Activated T-cell treated with anti-CD3 and anti-CD28 coated beads, Interleukin-2, amount 50 U/mL, for 72 hours (primary cell): ENCODE measurements at places on chromosomes 7 and 10. TPM values are rescaled to one million over a fixed set of nuclear protein-coding genes. Genes with fewer than 3 reads are reported as not detected.
A peak's percentile ranks its signal among the peaks of the same experiment; 100 is the strongest.

Gene TWNK
- total RNA-seq: 12.3 TPM

Gene AMPH
- total RNA-seq: 0.53 TPM

- peaks cover 66% of the 10 kb centered on the region for H3K4me1 ChIP-seq
- no peak overlapping the region for H3K4me3 ChIP-seq
- peaks cover 7% of the 10 kb centered on the region for H3K27me3 ChIP-seq
- H3K27ac ChIP-seq: no peak overlapping the region
Observed at GRCh38 chr10:95793401-95794045, 37.6 kb downstream of the ENTPD1 start.

DNA sequence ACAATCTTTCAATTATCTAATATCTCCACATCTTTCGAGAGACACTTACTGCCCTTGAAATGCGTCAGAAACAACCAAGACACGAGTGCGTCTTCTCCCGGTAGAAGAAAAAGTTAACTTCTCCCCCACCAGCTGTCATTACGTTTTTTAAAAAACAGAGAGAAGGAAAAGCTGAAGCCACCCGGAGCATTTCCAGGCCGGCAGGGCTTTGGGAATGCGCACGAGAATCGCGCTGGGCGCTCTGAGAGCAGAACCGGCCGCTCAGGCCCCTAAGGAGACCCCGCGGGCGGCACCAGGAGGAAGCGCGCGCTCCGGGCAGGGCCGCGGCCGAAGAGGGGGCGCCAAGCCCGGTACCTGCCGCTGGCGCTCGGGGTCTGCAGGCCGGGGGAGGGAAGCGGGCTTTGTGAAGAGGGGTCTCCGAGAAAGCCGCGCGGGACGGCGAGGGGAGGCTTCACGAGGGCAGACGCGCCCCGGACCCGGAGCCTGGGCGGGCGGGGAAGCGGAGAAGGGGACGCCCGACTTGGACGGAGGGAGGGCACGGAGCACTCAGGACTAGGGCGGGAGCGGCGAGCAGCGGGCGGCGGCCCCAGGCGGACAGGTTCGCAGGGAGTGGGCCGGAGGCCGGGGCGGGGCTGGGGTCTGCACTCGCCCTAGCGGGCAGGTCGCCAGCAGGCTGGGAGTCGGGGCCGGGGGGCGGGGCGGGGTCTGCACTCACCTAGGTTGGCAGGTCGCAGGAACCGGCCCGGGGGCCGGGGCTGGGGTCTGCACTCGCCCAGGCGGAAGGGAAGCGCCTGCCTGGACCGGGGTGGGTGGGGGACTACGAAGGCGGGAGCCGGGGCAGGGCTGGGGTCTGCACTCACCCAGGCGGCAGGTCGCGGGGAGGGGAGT lies 932 bp downstream of the ESYT2 start:
- H3K27ac ChIP-seq: peak overlapping the region; percentile 96
- H3K4me3 ChIP-seq: peak overlapping the region; percentile 99
- H3K36me3 ChIP-seq: peaks cover 10% of the 10 kb centered on the region
- peak; percentile 45 for DNase-seq
- H3K4me1 ChIP-seq: peaks cover 58% of the 10 kb centered on the region
- no peaks in the 10 kb centered on the region for H3K27me3 ChIP-seq

Gene SH3PXD2A
- total RNA-seq: 7.8 TPM

Gene SAP25
- total RNA-seq: 21.4 TPM

Gene AKR1D1
- total RNA-seq: not detected

DNA sequence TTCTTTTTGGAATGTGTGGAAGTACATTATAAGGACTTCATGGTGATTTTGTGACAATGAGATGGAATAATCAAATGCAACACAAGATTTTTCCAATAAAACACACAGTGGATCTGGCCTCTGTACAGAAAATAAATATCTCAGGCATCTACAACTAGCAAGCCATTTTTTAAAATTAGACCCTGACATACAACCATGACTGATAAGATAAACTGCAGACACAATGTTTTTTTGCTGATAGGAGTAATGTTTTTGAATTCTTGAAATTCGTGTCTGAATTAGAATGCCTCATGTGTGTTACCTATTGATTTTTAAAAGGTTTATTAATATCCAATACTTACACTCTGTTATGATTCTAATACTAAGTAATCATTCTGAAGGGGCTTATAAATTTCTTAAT lies 328.1 kb downstream of the HGF start:
- no peak overlapping the region for H3K4me3 ChIP-seq
- H3K4me1 ChIP-seq: no peaks in the 10 kb centered on the region
- no peak for DNase-seq
- H3K27ac ChIP-seq: no peak overlapping the region

GRCh38 chr10:113506476-113506875 lies 46.4 kb upstream of the HABP2 start:
- no peak overlapping the region for H3K4me3 ChIP-seq
- no peak for DNase-seq
- H3K36me3 ChIP-seq: no peaks in the 10 kb centered on the region
- no peaks in the 10 kb centered on the region for H3K27me3 ChIP-seq
- no peak overlapping the region for H3K27ac ChIP-seq

Gene TAS2R3
- 1.8 TPM for total RNA-seq

DNA sequence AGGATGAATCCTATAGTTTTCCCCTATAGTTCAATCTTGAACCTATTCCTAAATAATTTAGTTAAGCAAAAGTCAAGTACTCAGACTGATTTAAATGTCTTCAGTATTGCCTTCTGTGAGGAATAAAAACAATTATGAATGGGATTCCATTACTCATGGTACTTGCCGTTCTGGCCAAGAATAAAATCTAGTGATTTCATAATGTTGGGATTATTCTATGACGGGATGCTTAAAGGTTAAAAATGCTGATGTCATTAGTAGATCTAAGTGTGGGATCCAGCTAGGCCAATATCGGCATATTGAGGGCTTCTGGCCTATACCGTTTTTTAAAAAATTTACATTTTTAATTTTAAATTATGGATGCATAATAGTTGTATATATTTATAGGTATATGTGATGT lies 5.3 kb downstream of the BPGM start:
- H3K27ac ChIP-seq: no peak overlapping the region
- peaks cover 13% of the 10 kb centered on the region for H3K36me3 ChIP-seq

- no peak for DNase-seq
- H3K36me3 ChIP-seq: no peaks in the 10 kb centered on the region
- no peaks in the 10 kb centered on the region for H3K27me3 ChIP-seq
- no peak overlapping the region for H3K4me3 ChIP-seq
Observed at GRCh38 chr7:132270517-132270916, 305.8 kb downstream of the PLXNA4 start.

Gene PGAM2
- 1.7 TPM for total RNA-seq

GRCh38 chr7:101615446-101615845 lies 13.7 kb downstream of the MYL10 start:
- no peaks in the 10 kb centered on the region for H3K27me3 ChIP-seq
- no peak overlapping the region for H3K27ac ChIP-seq
- no peaks in the 10 kb centered on the region for H3K4me1 ChIP-seq
- DNase-seq: no peak

- peak; percentile 13 for DNase-seq
- peaks cover 44% of the 10 kb centered on the region for H3K27me3 ChIP-seq
- H3K4me3 ChIP-seq: peak overlapping the region; percentile 16
- peaks cover 2% of the 10 kb centered on the region for H3K36me3 ChIP-seq
- peaks cover 22% of the 10 kb centered on the region for H3K4me1 ChIP-seq
Observed at GRCh38 chr7:1593091-1593866, 23.4 kb upstream of the PSMG3 start.

Gene IRF5
- 30.3 TPM for total RNA-seq

Gene CFAP46
- total RNA-seq: 0.16 TPM

DNA sequence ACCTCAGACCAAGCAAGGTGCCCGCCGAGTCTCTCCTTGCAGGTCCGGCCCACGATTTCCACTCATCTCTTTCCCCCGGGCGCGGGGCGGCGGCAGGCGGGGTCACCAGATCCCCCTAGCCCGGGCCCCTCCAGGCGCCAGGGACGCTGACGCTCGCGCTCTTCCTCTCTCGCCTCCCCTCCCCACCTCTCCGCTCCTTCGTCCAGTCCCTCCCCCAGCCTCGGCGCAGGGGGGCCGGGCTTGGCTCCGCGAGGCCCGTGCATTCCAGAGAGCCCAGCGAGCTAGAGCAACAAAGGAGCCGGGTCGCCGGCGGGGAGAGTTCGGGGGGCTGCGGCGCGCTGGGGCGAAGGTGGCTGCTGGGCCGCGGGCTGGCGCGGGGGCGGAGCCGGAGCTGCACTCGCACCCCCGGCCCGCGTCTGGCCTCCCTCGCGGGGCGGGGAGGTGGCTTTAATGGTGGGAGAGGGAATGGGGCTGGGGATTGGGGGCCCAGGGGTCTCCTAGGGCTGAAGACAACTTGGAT lies at the start of gene SMO:
TSS of gene SMO (plus strand) at position 262 of the 520 bp plus-strand sequence. CDS start 519 bp downstream, outside the sequence.
- H3K36me3 ChIP-seq: no peaks in the 10 kb centered on the region
- peak; percentile 45 for DNase-seq
- H3K4me1 ChIP-seq: peaks cover 8% of the 10 kb centered on the region
- H3K27me3 ChIP-seq: peaks cover 64% of the 10 kb centered on the region

DNA sequence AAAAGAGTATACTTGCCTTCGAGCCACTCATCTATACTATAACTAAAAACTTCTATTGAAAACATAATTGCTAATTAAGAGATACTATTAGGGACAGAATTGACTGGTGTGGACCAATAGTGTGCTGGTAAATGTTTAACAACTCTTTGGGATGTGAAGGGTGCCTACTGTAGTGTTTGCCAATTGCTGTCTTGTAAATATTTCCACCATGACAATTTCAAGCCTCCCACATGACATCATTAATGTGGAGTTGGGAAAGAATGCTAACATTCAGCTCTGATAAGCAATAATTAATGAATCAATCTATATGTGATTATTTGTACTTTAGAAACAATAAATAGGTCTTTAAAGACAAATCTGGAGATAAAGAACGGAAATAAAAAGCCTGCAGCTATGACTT lies 136.8 kb downstream of the DGKB start:
- H3K27me3 ChIP-seq: no peaks in the 10 kb centered on the region
- DNase-seq: no peak
- no peaks in the 10 kb centered on the region for H3K4me1 ChIP-seq
- H3K36me3 ChIP-seq: no peaks in the 10 kb centered on the region
- H3K4me3 ChIP-seq: no peak overlapping the region
- no peak overlapping the region for H3K27ac ChIP-seq

Gene OR9A4
- not detected for total RNA-seq

DNA sequence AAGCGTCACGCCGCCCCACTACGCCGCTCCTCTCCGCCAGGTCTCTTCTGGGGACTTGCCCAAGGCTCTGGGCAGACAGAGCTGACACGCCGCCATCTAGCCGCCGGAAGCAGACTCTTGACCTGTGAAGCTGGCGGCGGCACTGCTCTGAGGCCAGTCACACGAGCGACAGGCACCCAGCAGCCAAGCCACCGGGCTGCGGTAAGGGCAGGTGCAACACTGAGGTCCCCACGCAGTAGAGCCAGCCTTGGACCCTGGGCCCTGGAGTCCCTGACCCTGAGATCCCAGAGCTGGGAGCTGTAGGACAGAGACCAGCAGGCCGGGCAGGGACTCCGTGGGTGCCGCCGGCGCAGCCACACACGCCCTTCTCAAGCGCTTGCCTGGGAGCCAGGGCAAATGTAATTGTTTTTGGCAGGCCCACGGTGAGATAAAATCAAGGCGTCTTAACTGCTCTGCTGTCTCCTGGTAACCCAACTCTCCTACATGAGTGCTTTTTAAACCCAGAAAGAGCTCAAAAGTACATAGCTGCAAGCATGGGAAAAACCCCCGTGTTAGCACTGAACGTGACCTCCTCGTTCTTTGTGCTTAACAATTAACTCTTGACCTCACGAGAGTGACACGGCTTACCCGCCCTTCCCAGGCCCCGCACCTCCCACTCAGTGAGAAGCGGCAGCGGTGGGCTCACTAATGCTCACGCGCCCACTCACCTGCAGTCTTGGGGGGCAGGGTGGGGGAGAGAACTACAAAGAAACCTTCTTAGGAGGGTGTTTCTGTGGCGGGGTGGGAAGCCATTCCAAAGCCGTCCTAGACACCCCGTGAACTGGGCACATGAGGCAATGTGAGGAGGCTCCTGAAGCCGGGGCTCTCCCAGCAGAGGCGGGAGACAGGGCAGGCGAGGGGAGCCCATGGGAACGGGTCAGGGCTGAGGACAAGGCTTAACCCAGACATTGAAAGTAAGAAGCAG lies 8.5 kb downstream of the GPER1 start:
- no peaks in the 10 kb centered on the region for H3K27me3 ChIP-seq
- DNase-seq: no peak

GRCh38 chr10:120658943-120659885 lies 191.9 kb upstream of the WDR11 start:
- H3K4me1 ChIP-seq: no peaks in the 10 kb centered on the region
- no peak for DNase-seq
- H3K4me3 ChIP-seq: no peak overlapping the region
- peaks cover 6% of the 10 kb centered on the region for H3K27me3 ChIP-seq
- H3K36me3 ChIP-seq: no peaks in the 10 kb centered on the region
- H3K27ac ChIP-seq: no peak overlapping the region

- H3K4me1 ChIP-seq: peaks cover 6% of the 10 kb centered on the region
- no peak overlapping the region for H3K4me3 ChIP-seq
- H3K36me3 ChIP-seq: no peaks in the 10 kb centered on the region
- H3K27me3 ChIP-seq: peaks cover 34% of the 10 kb centered on the region
- H3K27ac ChIP-seq: no peak overlapping the region
Observed at GRCh38 chr7:28349637-28350036, 62.7 kb upstream of the CREB5 start.

DNA sequence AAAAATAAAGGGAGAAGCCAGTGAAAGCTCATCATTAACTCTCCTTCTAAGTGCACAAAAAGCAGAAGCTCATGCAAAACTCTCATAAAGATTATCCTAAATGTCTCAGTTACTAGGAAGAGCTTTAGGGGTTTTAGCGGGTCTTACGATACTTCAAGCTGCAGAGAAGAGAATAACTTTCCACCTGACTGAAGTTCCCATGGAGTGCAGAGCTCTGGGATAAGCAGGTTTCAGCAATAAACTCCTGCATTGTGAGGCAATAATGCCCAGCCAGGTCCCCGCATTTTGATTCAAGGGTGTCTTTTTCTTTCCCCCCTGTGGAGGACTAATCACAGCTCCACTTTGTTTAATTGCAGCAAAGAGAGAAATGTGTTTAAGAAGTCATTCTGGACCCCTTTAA lies 241.9 kb upstream of the SP8 start:
- no peak overlapping the region for H3K27ac ChIP-seq
- H3K36me3 ChIP-seq: no peaks in the 10 kb centered on the region
- no peaks in the 10 kb centered on the region for H3K4me1 ChIP-seq
- no peak for DNase-seq

Gene LEP
- not detected for total RNA-seq

DNA sequence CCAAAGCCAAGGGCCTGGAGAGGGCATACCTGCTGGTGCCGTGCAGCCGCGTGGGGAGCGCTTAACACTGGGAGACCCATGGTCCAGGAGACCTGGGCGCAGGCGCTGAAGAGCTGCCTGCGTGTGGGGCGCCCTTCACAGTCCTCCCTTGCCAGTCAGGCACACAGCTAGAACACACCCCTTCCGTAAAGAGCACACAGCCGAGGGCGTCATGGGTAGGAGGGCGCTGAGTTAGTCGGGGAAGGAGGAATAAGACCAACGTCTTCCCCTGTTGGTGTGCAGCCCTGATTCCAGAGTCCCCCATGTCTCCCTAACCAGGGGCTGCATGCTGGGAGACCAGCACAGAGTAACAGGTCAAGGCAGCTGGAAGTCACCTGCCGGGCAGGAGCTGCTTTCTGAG lies 273.9 kb downstream of the USP6NL start:
- no peaks in the 10 kb centered on the region for H3K27me3 ChIP-seq
- H3K4me1 ChIP-seq: peaks cover 40% of the 10 kb centered on the region
- H3K36me3 ChIP-seq: peaks cover 7% of the 10 kb centered on the region
- no peak for DNase-seq
- H3K4me3 ChIP-seq: peak overlapping the region; percentile 5
- H3K27ac ChIP-seq: no peak overlapping the region
